AG09319 (cell line): ENCODE measurements at places on chromosomes 2 and 18.

DNA sequence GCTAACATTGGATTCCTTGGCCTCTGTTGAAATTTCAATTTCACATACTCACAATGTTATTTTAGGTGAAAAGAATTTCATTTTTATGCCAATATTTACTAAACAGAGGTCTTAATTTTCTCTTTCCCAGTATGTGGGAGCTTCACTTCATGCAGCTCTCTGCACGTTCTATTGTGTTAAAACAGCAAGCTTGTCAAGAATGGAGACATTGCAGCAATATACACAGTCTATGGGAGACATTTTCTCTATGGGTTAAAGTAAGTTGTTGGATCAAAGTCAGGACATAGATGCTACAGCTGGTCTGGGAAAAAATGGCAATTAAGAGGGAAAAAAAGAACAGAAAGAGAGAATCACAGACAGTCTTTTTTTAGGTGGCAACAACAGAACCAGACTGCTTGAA, 70.4 kb upstream of the ARHGAP15 start:
- DNase-seq: no peak

GRCh38 chr2:197195518-197195917, 115.1 kb downstream of the ANKRD44 start:
- DNase-seq: no peak

GRCh38 chr2:20294231-20294630, 56.4 kb downstream of the PUM2 start:
- no peak for DNase-seq

GRCh38 chr2:72008608-72009007, 139.1 kb downstream of the CYP26B1 start:
- DNase-seq: no peak

DNA sequence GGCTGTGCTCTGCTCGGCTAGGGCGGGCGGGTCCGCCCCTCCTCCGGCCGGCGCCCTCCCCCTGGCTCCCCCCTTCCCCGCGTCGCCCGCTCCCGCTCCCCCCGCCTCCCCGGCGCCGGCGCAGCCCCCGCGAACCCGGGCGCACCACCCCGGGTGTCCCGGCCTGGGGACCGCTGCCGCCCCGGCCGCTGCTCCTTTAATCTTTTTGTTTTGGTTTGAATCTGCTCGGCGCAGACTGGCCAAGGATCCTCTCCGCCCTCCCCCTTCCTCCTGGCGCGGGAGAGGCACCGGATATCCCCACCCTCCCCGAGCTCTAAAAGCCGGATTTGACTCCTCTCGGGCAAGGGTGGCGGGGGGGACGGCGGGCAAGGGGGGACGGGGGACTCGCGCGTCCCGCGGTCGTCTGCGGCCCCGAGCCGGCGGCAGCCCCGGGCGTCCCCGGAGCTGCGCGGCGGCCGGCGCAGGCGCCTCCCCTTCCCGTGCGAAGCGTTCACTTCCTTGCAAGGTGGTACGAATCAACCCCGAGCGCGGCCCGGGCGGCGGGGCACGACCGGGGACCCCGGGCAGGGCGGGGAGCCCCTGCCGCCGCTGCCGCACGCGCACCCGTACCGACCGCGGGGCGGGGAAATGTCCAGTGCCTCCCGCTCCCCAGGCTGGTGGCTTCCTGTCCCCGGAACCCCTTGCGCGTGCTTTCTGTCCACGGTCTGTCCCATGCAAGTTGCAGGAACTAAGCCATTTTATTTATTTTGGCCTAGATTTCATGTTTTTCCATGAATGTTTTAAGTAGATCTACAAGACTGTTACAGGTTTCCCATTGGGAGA, at the start of gene PTGR3:
Gene PTGR3, minus strand, starts transcription at position 11 of the 822 bp plus-strand sequence. CDS start 81 bp downstream, outside the sequence.
- no peak for DNase-seq
